ENCODE measurements at places on chromosomes 5 and 9.

GRCh38 chr9:81397481-81398381 lies 291.6 kb downstream of the TLE1 start:
- no peak for DNase-seq

DNA sequence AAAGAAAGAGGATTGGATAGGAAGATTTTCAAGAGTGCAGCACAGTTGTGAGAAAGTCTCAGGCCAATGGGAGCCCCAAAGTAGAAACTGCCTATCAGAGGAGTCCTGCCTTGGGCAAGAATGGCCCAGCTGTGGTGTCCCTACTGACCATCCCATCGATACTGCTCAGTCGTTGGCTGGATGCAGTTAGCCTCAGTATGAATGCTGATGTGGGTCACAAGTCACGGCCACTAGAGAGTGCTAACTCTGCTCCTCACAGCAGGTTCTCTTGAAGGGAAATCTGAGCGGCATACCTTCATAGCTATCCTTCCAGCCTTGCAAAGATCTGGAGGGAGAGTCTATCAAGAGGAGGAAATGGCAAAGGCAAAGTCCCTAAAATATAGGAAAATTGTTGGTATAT lies 11.6 kb upstream of the CETN3 start:
- no peak for DNase-seq

DNA sequence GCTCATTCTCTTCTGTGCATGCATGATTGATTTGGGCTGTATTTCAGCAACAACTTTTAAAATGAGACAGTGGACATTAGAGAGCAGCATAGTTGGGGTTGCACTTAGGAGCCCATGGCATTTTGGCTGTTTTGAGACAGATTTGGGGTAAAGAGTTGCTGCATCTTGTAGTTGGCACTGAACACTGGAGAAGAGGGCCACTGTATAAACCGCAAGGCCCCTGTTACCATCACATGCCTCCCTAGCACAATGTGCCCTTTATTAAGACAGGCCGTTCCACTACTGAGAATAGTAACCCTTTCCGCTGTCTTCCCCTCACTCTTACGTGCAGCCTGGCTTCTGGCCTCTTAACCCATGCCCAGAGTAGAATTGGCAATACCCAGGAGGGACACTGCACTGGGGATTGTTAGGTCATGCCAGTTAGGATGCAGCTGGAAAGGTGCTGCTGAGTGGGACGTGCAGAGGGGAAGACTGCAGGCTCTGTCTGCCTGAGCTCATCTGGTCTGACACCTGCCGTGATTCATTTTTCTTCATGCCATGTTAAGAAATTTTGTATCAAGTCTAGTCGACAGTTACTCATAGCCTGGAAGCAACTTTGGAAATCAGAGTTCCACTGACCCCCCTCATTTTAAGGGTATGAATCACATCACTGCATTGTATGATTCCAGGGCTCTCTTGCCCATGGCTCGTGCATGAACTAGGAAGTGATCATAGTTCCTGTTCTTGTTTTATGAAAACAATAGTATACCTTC lies 146.9 kb upstream of the DMRT1 start:
- DNase-seq: no peak

DNA sequence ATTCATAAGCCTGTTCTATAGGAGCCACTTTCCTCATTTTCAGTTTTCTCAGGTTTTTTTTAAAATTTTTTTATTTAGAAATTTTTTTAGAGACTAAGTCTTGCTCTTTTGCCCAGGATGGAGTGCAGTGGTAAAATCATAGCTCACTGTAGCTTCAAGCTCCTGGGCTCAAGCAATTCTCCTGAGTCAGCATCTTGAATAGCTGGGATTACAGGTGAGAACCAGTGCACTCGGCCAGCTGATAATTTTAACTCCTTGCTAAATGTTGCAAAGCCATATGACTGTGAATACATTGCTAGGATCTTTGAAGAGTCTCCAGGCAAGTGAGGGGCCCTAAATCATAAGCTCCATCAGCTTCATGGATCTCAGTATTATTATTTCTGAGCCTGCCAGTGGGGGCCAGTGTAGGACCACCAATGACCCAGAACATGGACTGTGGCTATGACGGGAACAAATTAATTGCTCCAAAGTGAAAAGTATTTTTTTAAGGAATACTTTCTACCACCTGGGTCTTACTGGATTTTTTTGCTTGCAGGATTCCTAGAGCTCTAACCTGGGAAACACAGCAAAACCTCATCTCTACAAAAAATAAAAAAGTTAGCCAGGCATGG lies 5.7 kb upstream of the GAPVD1 start:
- DNase-seq: no peak

DNA sequence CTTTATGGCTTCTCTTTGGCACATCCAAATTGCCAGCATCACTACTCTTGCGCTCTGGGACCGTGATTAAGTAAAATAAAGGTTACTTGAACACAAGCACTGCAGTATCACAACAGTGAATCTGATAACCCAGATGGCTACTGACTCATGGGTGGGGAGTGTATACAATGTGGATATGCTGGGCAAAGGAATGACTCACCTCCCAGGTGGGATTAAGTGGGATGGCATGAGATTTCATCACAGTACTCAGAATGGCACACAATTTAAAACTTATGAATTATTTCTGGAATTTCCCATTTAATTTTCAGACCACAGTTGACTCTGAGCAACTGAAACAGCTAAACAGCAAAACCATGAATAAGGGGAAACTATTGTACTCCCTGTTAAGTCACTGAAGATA lies 4.3 kb downstream of the GFM2 start:
- DNase-seq: peak; percentile 74

- no peak for DNase-seq
These were observed 159.4 kb downstream of the MYO10 start for GRCh38 chr5:16776611-16777251.

GRCh38 chr9:78939311-78940065 lies 632.3 kb upstream of the TLE4 start:
- DNase-seq: no peak

- no peak for DNase-seq
These were observed 59.6 kb downstream of the ATG10 start for GRCh38 chr5:82031220-82032119.

- DNase-seq: no peak
These were observed 171.1 kb downstream of the SAXO1 start for GRCh38 chr9:18861609-18862544.

GRCh38 chr5:151105561-151105960 lies 24.7 kb upstream of the TNIP1 start:
- no peak for DNase-seq

DNA sequence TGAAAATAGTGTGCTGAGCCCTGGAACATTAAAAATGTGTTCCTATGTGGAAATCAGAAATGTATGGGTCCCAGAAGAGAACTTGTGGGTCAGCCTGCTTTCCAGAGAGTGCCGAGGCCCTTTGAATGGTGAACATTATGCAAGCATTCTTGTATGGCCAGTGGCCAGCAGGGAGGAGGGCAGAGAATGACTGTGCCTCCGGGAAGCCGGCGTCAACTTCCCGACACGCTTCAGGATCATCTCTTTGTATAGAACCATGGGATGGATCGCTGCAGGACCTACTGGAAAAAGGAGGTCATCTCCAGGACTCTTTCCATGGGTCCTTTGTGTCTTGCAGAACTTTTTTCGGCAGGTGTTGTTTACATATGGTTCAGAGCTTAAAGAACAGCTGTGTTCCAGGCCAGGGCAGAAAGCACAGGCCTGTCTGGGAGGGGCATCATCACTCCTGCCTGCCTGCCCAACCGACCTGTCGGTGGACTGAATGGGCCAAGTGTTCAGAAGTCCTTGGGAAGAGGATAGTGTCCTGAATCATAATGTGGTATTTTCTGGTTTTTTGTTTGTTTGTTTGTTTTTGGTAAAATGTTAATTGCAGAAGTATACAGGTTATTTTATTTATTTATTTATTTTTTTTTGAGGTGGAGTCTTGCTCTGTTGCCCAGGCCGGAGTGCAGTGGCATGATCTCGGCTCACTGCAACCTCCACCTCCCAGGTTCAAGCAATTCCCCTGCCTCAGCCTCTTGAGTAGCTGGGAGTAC lies 9.0 kb downstream of the PRRC2B start:
- no peak for DNase-seq

GRCh38 chr5:104370523-104370922 lies 807.9 kb upstream of the NUDT12 start:
- DNase-seq: no peak

DNA sequence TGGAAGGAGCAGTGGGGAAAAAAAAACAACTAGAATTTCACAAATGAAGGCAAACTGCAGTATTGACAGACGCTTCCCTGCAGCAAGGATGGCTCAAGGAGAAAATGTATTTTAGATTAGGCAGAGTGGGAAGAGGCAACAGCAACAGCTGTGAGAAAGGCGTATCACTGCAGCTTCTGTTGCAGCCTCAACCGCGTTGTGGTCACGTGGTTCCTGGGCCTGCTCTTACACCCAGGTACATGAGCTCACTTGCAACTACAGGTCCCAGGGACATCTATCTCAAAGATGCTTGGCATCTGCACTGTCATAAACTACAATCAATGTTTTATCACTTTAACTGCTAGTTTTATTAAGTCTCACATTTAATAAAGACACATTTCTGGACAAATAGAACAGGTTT lies 36.0 kb upstream of the GOLM1 start:
- no peak for DNase-seq

- no peak for DNase-seq
These were observed 52.3 kb upstream of the CTSL start for GRCh38 chr9:87673446-87674120.

DNA sequence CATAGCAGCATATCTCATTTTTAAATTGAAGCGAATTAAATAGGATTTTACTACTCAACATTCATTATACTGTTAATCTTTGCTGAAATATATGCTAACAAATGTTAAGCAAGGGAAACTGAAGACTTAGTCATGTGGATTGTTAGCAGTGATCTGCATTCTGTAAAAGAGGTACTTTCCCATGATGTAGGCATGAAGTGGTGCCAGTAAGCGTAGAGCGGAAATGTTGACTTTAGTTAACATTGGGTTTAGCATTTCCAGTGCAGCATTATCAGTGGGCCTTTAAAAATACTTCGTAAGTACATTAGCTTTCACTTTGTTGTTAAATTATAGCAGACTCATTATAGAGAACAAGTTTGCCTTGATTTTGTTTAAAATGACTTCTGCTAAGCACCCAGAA lies 130.3 kb downstream of the CDC42SE2 start:
- no peak for DNase-seq

DNA sequence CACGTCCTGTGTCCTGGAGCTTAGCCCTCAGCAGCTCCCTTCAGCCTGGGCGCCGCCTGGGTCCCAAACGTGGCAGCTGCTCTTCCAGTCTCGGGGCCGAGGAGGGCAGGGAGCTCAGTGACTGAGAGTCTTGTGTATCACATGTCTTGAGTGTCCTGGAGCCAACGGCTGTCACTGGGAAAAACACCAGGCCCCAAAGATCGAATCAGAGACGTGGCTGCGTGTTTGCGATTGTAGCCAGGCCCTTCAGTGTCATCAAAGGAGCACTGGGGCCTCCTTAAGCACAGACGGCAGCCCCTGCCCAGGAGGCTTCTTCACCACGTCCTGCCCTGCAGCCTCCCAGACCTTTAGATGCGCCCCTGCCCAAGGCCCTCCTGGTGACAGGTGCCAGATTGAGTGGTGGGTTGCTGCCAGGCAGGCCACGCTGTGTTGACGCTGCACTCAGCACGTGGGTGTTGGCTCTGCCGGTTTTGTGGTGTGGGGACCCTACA lies 5.7 kb upstream of the EXOC3 start:
- DNase-seq: no peak

DNA sequence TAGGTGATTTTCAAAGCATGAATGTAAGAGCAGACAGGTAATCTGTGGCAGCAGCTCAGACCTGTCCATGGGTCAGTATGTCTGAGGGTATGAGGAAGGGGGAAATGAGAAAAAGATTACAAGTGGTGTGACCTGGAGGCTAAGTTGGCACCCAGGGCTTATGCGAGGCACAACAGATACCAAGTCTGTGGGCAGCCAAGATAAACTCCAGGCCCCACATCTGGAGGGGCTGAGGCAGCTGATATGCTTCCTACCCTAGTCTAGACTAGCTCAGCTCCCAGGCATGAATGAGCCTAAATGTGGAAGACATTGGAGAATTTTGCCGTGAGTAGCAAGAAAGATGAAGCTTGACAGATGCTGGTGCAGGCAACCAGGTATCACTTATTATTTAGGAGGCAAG lies 151.7 kb downstream of the PIK3R1 start:
- no peak for DNase-seq

GRCh38 chr9:91004992-91005391 lies 203.4 kb downstream of the SYK start:
- DNase-seq: no peak
